ENCODE measurements at places on chromosomes 13 and 19. TPM values are rescaled to one million over a fixed set of nuclear protein-coding genes. Genes with fewer than 3 reads are reported as not detected.

- H3K27me3 ChIP-seq: no peaks in the 10 kb centered on the region
- peaks cover 7% of the 10 kb centered on the region for H3K4me1 ChIP-seq
- no peaks in the 10 kb centered on the region for H3K36me3 ChIP-seq
- H3K4me3 ChIP-seq: no peak overlapping the region
Measured at GRCh38 chr13:91596842-91597241, 198.4 kb downstream of the GPC5 start.

- H3K27ac ChIP-seq: no peak overlapping the region
- no peak for DNase-seq
- H3K27me3 ChIP-seq: peaks cover 8% of the 10 kb centered on the region
- H3K4me1 ChIP-seq: no peaks in the 10 kb centered on the region
Measured at GRCh38 chr19:8161135-8161646, 11.8 kb upstream of the FBN3 start.

GRCh38 chr19:40756502-40757110, 5.6 kb downstream of the SNRPA start:
- no peak for DNase-seq
- H3K27ac ChIP-seq: no peak overlapping the region
- no peak overlapping the region for H3K4me3 ChIP-seq
- H3K4me1 ChIP-seq: peaks cover 23% of the 10 kb centered on the region
- no peaks in the 10 kb centered on the region for H3K27me3 ChIP-seq

TMEM150B gene
- not detected for total RNA-seq

- no peaks in the 10 kb centered on the region for H3K27me3 ChIP-seq
- DNase-seq: no peak
- peaks cover 33% of the 10 kb centered on the region for H3K36me3 ChIP-seq
- no peak overlapping the region for H3K4me3 ChIP-seq
Measured at GRCh38 chr13:33150662-33151061, 134.4 kb downstream of the KL start.

- no peak overlapping the region for H3K27ac ChIP-seq
- no peak overlapping the region for H3K4me3 ChIP-seq
- DNase-seq: no peak
- peaks cover 4% of the 10 kb centered on the region for H3K4me1 ChIP-seq
- no peaks in the 10 kb centered on the region for H3K36me3 ChIP-seq
Measured at GRCh38 chr19:6864325-6864940, 22.9 kb upstream of the ADGRE1 start.

DNA sequence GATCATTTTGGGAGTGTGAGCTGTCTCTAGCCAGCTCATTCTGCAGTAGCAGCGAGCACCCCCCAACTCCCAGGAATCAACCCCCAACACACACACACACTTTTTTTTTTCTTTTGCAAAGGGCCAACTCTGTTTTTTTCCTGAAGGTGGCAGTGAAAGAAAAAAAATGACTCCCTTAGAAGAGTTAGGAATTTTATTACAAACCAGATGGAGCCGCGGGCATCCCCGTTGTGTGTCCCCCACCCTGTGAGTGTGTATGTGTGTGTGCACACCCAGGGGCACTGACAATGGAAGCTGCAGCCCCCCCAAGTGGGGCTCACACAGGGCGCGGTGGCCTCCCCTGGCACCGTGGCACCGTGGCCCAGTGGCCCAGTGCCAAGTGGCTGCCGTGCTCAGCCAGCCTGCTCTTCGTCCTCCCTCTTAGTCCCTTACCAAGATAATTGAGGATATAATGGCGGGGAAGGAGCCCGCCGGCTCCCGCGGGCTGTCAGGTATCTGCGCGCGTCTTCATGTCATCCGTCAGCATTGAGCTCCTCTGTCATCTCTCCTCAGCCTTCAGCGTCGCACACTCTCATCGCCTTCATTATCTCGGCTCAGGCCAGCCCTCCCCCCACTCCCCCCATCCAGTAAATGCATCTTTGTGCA, 314.1 kb downstream of the ZNF536 start:
- no peak overlapping the region for H3K4me3 ChIP-seq
- H3K27me3 ChIP-seq: peaks cover 16% of the 10 kb centered on the region
- no peak overlapping the region for H3K27ac ChIP-seq
- no peak for DNase-seq

- peak within 1 kb of the TSS; percentile 99 for H3K27ac ChIP-seq
- H3K27me3 ChIP-seq: peaks cover 15% of the 10 kb centered on the region
- H3K4me1 ChIP-seq: peaks cover 26% of the 10 kb centered on the region
- H3K4me3 ChIP-seq: peak within 1 kb of the TSS; percentile 100
Measured at GRCh38 chr19:40090241-40091204, at the start of gene ZNF780A. TSS of gene ZNF780A (minus strand) at chr19:40090943. CDS start at chr19:40084753, 6,190 bp downstream.

GRCh38 chr19:28009696-28010095, 1203.3 kb downstream of the UQCRFS1 start:
- peaks cover 11% of the 10 kb centered on the region for H3K4me1 ChIP-seq
- H3K36me3 ChIP-seq: no peaks in the 10 kb centered on the region
- H3K27ac ChIP-seq: peak overlapping the region; percentile 59
- no peak overlapping the region for H3K4me3 ChIP-seq
- no peak for DNase-seq
- H3K27me3 ChIP-seq: no peaks in the 10 kb centered on the region

CHAMP1 gene
- 23.2 TPM for total RNA-seq

DNA sequence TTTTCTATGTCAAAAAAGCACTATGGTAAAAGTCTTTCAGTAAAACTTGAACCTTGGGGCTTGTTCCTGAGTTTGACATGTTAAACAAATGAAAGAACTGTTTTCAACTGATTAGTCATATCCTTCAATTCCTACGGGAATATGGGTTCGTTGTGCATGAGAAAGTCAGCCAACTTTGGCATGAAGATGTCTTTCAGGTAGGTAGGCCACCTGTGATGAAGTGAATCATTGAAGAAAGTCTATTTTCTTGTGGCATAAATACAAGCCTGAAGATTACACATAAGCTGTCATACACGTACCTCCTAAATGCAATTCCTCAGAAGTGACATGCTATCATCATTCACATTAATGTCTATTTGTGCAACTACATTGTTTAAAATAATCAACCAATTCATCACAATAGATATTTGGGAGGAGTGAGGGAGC, 513.0 kb downstream of the IRS2 start:
- H3K4me3 ChIP-seq: peak overlapping the region; percentile 59
- no peaks in the 10 kb centered on the region for H3K27me3 ChIP-seq
- no peak for DNase-seq
- H3K36me3 ChIP-seq: no peaks in the 10 kb centered on the region
- H3K27ac ChIP-seq: peak overlapping the region; percentile 85

GRCh38 chr19:5953680-5954213, 24.2 kb downstream of the RANBP3 start:
- DNase-seq: no peak
- peaks cover 70% of the 10 kb centered on the region for H3K4me1 ChIP-seq
- peak overlapping the region; percentile 35 for H3K4me3 ChIP-seq
- H3K27ac ChIP-seq: peak overlapping the region; percentile 87

TIMM13 gene
- 108 TPM for total RNA-seq

EXOSC5 gene
- 11.6 TPM for total RNA-seq

DNA sequence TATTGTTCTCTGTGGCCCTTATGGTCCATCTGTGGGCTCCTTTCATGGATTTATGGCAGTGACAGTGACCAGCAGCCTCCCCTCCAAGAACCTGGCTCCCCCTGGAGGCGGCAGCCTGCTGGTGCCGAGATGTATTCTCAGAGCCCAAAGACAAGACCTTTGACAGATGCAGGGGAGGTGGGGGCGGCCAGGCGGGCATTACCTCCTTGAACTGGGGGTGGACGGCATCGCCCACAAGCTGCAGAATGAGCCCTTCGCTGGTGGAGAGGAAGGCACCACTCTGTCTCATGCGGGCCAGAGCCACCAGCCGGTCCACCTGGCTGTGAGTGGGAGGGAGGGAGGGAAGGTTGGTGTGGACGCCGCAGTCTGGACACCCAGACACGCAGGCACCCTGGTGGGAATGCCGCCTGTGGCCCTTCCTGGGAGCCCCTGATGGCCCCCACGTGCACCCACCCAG, 6.6 kb downstream of the ISOC2 start:
- peaks cover 9% of the 10 kb centered on the region for H3K36me3 ChIP-seq
- peaks cover 14% of the 10 kb centered on the region for H3K4me1 ChIP-seq
- peaks cover 12% of the 10 kb centered on the region for H3K27me3 ChIP-seq
- H3K27ac ChIP-seq: no peak overlapping the region
- no peak for DNase-seq

GRCh38 chr13:27358420-27358819, 66.0 kb upstream of the GTF3A start:
- H3K27ac ChIP-seq: no peak overlapping the region
- no peak overlapping the region for H3K4me3 ChIP-seq
- no peak for DNase-seq
- peaks cover 4% of the 10 kb centered on the region for H3K4me1 ChIP-seq
- H3K27me3 ChIP-seq: peaks cover 32% of the 10 kb centered on the region

GRCh38 chr13:41859565-41859964, 101.3 kb downstream of the VWA8 start:
- H3K4me3 ChIP-seq: no peak overlapping the region
- peaks cover 13% of the 10 kb centered on the region for H3K36me3 ChIP-seq
- H3K27ac ChIP-seq: no peak overlapping the region
- no peak for DNase-seq
- H3K27me3 ChIP-seq: no peaks in the 10 kb centered on the region

DNA sequence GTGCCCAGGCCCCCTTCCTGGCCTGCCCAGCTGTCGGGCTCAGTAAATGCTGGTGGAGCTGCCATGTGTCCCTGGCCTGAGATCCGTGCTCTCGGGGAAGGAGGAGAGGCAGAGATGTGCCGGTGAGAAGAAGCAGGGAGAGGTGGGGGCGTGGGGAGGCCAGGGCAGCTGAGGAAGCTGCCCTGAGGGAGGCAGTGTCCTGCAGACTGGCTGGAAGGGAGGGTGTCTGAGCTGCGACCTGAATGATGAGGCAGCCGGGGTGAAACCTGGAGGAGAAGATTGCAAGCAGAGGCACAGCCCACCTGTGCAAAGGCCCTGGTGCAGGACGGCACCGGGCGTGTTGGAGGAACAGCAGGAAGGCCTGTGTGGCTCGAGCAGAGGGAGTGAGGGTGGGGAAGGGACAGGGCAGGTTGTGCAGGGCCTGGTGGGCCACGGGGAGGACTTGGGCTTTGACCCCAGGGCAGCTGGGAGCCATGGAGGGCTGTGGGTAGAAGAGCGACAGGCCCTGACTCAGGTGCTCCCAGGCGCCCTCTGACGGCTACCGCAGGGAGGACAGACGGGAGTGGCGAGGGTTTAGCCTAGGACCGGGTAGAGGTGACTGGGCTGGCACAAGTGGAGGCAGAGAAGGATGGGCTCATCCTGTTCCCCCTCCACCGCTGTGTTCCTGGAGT, 14.0 kb upstream of the CELF5 start:
- H3K27me3 ChIP-seq: no peaks in the 10 kb centered on the region
- no peak overlapping the region for H3K4me3 ChIP-seq
- peaks cover 7% of the 10 kb centered on the region for H3K36me3 ChIP-seq
- no peak overlapping the region for H3K27ac ChIP-seq
- no peak for DNase-seq

- no peak overlapping the region for H3K4me3 ChIP-seq
- H3K36me3 ChIP-seq: peaks cover 60% of the 10 kb centered on the region
- H3K27me3 ChIP-seq: no peaks in the 10 kb centered on the region
Measured at GRCh38 chr19:57443121-57443696, 8.1 kb downstream of the ZNF749 start.

GIPR gene
- total RNA-seq: 1.3 TPM

DNA sequence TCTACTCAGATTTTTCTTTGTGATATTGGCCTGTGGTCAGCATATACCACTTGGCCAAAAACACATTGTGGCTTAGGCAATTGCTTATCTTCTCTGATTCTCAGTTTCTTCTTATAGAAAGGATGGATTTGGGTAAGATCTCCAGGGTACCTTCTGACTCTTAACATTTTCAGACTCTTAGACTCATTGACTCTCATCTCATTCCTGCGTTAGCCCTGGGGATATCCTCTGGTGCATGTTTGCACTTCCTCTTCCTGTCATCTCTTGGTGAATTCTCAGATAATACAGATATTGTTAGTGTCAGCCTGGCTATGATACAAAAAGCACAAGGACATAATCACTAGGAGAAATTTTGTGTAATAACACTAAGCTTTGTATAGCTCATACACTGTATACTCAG, 492.5 kb upstream of the GPC6 start:
- no peak for DNase-seq
- H3K27me3 ChIP-seq: peaks cover 23% of the 10 kb centered on the region
- no peaks in the 10 kb centered on the region for H3K4me1 ChIP-seq
- no peak overlapping the region for H3K27ac ChIP-seq
- H3K4me3 ChIP-seq: no peak overlapping the region
- peaks cover 2% of the 10 kb centered on the region for H3K36me3 ChIP-seq

DNA sequence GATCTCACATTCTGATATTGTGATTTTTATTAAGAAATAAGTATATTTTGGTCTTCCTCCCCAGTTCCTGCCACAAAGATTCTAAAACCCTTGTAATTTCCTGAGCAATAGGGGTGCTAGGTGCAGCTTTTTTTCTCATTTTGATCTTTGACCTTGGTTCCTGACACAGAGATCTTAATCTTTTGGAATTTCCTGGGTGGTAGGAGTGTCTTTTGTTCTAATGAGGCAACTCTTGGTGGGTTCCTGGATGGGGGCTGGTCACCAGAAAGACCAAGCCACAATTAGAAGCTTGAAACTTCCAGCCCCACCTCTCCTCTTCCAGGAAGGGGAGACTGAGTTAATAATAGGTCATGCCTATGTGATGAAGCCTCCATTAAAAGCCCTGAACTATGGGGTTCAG, 334.6 kb downstream of the FOXO1 start:
- peaks cover 13% of the 10 kb centered on the region for H3K4me1 ChIP-seq
- no peaks in the 10 kb centered on the region for H3K36me3 ChIP-seq

GRCh38 chr13:108346376-108346775, 76.9 kb downstream of the TNFSF13B start:
- H3K27me3 ChIP-seq: peaks cover 56% of the 10 kb centered on the region
- no peak overlapping the region for H3K4me3 ChIP-seq
- H3K36me3 ChIP-seq: no peaks in the 10 kb centered on the region
- H3K4me1 ChIP-seq: no peaks in the 10 kb centered on the region
- no peak for DNase-seq

- no peak overlapping the region for H3K4me3 ChIP-seq
- no peak for DNase-seq
- no peak overlapping the region for H3K27ac ChIP-seq
- H3K4me1 ChIP-seq: no peaks in the 10 kb centered on the region
- no peaks in the 10 kb centered on the region for H3K27me3 ChIP-seq
Measured at GRCh38 chr19:43329989-43330388, 23.5 kb upstream of the CD177 start.

SOX1 gene
- not detected for total RNA-seq

DNA sequence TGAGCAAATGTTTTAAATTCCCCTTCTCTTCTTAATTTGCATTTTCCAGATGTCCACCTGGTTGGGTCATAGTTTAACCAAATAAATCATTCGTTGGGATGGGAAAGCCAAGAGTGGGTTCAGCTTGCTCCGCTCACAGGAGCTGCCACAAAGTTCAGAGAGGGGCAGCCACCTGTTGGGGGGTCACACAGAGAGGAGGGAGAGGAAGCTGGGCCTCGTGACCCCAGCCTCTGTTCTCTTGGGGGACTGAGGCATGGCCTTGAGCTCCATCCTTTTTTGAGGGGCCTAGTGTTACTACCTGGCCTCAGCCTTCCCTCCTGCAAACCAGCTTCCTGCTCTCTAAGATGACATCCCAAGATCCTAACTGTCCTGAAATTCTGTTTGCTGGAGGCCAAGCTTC, 2.5 kb downstream of the MEF2B start:
- H3K27ac ChIP-seq: no peak overlapping the region
- no peaks in the 10 kb centered on the region for H3K27me3 ChIP-seq
- DNase-seq: no peak
- no peaks in the 10 kb centered on the region for H3K36me3 ChIP-seq
- no peak overlapping the region for H3K4me3 ChIP-seq

SNRNP70 gene
- total RNA-seq: 277 TPM

Measured in osteocyte (in vitro differentiated cells).